ENCODE measurements at places on chromosomes 13 and 19.

DNA sequence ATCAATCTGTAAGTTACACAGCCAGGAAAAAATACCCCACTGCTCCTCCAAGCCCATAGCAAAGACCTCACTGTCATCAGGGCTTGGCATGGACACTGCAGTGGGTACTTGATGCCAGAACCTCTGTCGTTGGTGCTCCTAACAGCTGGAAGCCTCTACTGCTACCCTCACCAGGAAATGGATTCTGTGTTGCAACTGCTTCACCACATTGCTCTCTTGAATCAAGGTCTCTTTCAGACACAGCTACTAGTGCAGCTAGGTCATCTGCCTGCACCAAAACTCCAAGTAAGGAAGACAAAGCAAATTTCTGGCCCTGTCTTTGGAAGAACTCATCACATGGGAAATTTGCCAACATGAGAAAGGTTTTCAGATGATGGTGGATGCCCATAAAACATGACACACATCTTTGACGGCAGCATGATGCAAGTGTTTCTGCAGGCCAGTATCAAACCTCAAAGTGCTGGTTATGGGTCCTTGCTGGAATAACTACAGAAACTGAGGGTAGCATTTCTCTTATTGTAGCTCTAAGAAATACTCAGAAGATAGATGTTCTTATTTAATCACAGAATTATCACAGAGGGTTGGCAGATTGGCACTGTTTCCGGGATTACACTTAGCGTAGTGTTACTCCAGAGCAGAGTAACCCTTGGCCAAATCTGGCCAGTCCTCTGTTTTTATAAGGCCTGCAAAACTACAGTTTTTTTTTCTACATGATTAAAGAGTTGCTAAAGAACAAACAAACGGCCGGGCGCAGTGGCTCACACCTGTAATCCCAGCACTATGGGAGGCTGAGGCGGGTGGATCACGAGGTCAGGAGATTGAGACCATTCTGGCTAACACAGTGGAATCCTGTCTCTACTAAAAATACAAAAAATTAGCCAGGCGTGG lies 12.9 kb upstream of the PCCA start:
- no peak for DNase-seq

DNA sequence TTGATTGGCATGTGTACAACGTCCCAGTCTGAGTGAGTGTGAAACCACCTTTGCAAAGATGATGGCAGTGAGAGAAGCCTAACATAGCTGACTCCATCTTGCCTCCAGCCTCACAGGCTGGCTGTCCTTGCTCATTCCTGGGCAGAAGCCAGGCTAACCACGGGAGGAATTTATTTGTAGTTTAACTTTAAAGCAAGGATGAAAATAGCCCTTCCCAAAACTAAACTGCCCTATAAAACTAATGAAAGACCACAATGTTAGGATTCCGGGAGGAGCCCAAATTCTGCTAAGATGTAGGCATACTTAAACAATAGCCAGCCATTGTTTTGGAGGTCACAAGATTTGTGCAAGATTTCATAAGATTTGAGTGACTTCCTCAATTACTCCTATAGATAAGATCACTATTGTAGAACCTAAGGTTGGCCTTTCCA lies 96.6 kb upstream of the LSM14A start:
- no peak for DNase-seq

DNA sequence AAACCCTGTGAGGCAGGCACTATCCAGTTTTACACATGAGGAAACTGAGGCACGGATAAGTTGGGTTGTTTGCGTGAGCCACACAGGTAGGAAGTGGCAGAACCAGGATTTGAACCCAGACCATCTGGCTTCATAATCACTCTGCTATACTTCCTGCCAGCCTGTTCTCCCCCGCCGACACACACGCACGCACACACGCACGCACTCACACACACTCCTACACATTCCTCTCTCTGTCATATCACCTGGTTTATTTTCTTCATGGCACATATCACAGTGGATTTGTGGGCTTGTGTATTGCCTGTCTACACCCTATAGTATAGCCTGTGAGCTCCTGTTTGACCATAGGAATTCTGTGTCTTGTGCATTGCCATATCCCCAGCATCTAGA lies 140.0 kb downstream of the SIPA1L3 start:
- DNase-seq: no peak

DNA sequence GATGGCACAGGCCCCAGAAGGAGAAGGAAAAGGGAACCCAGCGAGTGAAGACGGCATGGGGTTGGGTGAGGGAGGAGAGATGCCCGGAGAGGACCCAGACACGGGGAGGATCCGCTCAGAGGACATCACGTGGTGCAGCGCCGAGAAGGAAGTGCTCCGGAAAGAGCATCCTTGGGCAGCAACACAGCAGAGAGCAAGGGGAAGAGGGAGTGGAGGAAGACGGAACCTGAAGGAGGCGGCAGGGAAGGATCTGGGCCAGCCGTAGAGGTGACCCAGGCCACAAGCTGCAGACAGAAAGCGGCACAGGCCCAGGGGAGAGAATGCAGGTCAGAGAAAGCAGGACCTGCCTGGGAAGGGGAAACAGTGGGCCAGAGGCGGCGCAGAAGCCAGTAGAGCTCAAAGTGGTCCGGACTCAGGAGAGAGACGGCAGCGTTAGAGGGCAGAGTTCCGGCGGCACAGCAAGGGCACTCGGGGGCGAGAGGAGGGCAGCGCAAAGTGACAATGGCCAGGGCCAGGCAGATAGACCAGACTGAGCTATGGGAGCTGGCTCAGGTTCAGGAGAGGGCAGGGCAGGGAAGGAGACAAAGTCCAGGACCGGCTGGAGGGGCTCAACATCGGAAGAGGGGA lies 1.1 kb downstream of the PPP1R12C start:
- DNase-seq: peak; percentile 70

- DNase-seq: no peak
Observed at GRCh38 chr13:34862716-34863115, 79.4 kb upstream of the NBEA start.

DNA sequence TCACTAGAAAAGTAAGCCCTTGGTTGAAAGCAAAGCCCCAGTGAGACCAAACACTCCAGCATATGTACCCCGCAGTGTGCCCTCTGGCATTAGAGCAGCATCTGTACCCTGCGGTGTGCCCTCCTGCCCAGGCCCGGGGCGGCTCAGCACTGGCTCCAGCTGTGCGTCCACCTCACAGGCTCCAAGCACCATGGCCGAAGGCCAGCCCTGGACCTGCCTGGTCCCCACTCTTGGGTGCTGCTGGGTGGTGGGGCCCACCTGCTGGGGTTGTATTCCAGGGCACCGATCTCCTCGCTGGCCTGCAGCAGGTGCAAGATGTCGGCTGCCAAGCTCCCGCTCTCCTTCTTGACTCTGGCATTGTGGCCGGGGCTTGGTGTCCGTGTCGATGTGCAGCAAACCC lies 230.2 kb downstream of the TUBA3C start:
- DNase-seq: no peak

- DNase-seq: no peak
Observed at GRCh38 chr13:29993716-29994488, 143.5 kb upstream of the UBL3 start.

GRCh38 chr13:59690857-59691500 lies 472.7 kb downstream of the DIAPH3 start:
- DNase-seq: no peak

- DNase-seq: no peak
Observed at GRCh38 chr19:42328854-42329253, 3.4 kb downstream of the MEGF8 start.

- DNase-seq: no peak
Observed at GRCh38 chr13:43877766-43878165, 1.8 kb downstream of the CCDC122 start.

GRCh38 chr13:45384474-45385174 lies 33.5 kb downstream of the SLC25A30 start:
- no peak for DNase-seq

- DNase-seq: no peak
Observed at GRCh38 chr13:85277748-85278147, 521.5 kb downstream of the SLITRK6 start.

- no peak for DNase-seq
Observed at GRCh38 chr13:21777166-21777565, 106.3 kb downstream of the FGF9 start.

- no peak for DNase-seq
Observed at GRCh38 chr13:29170436-29171082, 350.4 kb downstream of the MTUS2 start.

- DNase-seq: no peak
Observed at GRCh38 chr13:107473253-107473652, 742.1 kb downstream of the LIG4 start.

DNA sequence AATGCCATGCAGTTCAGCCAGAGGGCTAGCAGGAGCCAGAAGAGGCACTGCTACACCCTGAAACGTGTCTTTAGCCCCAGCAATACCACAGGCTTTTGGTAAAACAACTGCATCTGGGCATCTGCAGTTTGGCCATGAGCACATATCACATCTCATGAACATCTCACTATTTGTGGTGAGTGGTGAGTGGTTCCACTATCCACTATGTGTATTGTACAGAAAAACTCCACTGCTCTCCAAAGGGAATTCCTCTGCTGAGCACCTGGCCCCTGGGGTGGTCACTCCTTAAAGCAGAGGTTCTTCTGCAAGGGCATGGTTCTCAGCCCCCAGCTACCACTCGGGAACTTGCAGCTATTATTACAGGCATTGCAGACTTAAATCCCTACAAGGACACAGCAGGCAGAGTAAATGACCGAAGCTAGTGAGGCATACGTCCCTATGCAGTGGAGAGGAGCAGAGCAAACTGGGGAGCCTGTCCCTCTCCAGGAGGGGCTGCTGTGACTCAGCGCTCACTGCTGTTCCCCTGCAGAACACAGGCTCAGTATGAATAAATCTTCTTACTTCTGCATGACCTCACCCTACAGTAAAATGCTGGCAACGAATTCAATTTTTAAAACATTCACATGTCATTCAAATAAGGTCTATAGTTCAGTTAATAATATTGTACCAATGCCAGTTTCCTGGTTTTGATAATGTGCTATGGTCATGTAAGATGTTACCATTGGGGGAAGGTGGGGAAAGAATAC lies 332.4 kb upstream of the ZNF507 start:
- no peak for DNase-seq

- DNase-seq: no peak
Observed at GRCh38 chr13:85313761-85314503, 485.3 kb downstream of the SLITRK6 start.

GRCh38 chr19:51091895-51092873 lies 9.5 kb upstream of the KLK14 start:
- no peak for DNase-seq

GRCh38 chr19:12720851-12721655 lies 2.7 kb downstream of the TNPO2 start:
- peak; percentile 54 for DNase-seq

DNA sequence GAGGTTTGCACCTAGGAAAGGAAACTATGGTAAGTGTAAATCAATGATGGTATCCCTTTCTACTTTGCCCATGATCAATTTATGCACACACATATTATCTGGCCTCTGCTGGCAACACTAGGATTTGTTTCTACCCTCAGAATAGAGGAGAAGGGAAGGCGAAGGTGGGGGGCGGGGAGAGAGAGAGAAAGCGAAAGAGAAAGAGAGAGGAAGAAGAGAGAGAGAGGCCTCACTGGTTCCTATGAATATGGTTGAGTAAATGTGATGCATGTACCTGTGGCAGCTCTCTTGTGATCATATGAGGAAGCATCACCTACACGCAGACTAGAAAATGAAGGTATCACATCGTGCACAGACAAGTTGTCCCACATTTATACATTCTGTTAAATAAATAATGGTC lies 882.0 kb upstream of the SLITRK6 start:
- no peak for DNase-seq

GRCh38 chr13:109113427-109113826 lies 484.0 kb downstream of the MYO16 start:
- DNase-seq: no peak

DNA sequence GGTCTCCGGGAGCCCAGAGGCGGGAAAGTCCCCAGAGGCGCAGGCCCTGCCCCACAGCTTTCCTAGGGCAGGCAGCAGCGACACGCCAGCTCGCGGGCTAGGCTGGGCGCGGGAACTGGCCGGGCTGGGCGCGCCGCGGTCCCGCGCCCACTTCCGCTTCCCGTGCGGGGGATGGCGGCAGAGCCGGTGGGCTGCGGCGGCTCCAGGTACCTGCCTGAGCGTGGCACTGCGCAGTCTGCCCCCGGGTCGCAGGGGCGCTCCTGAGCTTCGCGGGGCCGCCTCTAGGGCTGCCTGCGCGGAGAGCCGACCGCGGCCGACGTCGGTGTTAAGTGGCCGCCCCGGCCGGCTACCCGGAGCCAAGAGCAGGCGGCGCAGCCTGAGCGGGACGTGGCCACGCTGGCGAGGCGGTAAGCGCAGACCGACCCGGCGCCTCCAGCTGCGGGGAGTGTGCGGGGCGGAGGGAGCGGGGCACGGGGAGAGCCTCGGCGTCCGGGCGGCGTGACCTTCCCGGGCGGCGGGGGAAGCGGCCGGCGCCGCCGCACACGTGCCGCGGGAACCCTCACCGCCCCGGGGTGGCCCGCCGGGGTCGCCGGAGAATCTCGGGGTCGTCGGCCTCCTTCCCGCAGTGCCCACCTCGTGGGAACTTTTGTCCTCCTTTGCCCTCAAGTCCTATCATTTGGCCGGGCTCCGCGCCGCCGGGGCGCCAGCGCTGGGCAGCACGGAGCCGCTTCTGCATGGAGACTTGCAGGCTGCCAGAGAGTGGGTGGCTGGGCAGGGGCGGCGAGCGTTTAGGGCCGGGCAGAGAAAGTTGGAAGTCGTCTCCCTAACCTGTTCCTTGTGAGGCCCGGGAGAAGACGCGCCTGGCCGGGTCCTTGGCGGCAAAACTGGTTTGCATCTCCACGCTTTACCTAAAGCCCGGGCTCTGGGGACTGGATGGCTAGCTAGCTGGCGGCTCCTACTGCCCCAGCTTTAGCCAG lies 31.4 kb upstream of the MPHOSPH8 start:
- peak; percentile 52 for DNase-seq

- no peak for DNase-seq
Observed at GRCh38 chr19:5417495-5418436, 37.5 kb upstream of the ZNRF4 start.

- no peak for DNase-seq
Observed at GRCh38 chr13:51715613-51716012, 88.3 kb downstream of the DHRS12 start.

- DNase-seq: no peak
Observed at GRCh38 chr13:95874286-95874685, 178.9 kb downstream of the UGGT2 start.

DNA sequence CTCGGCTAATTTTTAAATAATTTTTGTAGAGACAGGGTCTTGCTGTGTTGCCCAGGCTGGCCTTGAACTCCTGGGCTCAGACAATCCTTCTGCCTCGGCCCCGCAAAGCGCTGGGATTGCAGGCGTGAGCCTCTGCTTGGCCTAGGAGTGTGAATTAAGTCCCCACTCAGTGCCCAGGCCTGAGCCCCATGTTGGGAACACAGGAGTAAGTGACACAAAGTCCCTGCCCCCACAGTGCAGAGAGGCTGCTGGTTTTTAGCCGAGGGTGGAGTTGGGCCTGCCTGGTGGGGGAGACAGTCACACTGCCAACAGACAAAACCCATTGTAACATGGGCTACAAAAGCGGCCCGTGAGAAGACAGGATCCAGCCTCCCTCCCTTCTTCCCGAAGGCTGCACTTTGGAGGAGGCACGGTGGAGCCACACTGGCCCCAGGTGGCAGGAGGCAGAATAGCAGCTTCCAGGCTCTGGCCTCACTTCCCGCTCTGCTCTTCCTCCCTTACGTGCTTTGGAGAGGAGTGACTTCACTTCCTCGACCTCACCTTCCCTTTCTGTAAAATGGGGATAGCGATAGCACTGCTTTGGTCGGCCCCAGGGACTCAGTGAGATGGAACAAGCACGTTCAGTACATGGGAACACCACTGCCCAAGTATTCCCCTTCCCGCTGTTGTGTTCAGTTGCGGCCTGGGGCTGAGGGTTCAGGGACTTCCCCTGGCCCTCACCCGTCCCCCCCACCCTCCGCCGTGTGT lies 15.2 kb upstream of the EHD2 start:
- peak; percentile 65 for DNase-seq

Data from activated CD8-positive, alpha-beta T cell treated with anti-CD3 and anti-CD28 coated beads, Interleukin-2, amount 10 ng/mL, durations not matched to agents 7 days and 5 days (primary cell).